ENCODE measurements at places on chromosomes 4 and X.

DNA sequence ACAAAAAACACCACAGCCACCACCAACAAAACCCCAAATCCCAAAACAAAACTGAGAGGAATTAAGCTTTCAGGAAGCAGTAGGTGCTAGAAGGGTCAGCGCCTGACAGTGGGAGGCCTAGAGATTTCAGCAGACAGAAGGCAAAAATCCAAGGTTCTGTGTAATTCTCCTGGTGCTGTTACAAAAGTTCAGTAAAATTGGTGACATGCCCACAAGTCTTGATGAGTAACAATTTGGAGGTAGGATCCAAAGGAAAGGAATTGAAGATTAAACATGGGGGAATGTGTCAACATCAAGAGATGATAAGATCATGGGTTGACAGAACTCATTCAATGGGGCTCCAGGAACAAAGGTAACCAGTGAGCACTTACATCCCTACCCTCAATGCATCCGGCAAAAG, 653.8 kb upstream of the CPEB2 start:
- DNase-seq, result no peak

GRCh38 chr4:4555916-4556315, 14.1 kb upstream of the STX18 start:
- DNase-seq, result peak; percentile 90

- no peak for DNase-seq
Measured at GRCh38 chrX:34657726-34658070, 613 bp upstream of the TMEM47 start.

DNA sequence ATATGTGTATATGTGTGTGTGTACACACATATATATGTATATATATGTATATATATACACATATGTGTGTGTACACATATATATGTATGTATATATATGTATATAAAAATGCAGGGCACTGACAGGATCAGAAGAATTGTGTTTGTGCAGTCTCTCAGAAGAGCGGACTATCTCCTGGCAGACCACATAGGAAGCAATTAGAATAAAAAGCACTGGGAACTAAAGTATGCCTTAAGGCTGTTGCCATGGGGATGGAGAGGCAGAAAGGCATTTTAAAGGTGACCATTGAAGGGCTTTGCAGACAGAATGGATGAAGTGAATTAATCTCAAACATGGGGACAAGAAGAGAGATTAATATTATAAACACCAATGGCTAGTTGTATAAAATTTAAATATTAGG, 33.7 kb upstream of the USP51 start:
- no peak for DNase-seq

- DNase-seq, result no peak
Measured at GRCh38 chr4:89204624-89205023, 93.3 kb downstream of the TIGD2 start.

DNA sequence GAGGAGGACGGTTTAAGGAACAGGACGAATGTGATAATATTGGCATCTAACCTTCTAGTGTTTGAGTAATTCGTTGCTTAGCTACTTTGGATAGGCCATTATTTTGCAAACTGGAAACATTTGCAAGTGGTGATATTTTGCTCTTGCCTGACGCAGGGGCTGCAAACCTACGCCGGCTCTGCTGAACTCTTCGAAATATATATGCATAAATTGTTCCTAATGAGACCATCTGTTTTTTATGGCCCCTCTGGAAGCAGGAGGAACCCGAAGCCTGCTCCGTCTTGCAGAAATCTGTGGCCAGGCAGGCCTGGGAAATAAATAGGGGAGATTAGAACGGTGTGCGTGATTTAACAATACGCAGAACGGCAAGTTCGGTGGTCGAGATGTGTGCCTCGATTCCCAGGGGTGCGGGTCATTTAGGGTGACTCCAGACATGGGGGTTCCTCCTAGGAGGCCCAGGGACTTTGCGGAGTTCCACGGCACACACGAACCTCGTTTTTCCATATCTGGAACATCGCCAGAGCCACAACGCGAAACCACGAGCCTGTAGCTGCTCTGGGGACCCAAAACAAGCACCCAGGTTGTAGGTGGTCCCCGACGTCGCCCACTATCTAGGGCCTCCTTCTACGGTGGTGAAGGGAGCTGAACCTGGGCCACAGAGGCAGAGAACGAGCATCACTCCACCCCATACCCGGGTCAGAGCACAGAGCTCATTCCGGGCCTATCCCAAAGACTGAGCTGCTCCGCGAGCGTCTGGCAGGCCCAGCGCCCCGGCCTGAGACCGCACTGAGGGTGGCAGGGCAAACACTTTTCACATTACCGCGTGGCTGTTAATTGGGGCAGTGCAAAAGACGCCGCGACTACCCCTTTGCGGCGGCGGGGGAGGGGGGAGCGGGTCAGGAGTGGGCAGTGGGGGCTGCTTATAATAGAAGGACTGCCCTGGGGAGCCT, 89.7 kb downstream of the BCOR start:
- DNase-seq, result no peak

- DNase-seq, result no peak
Measured at GRCh38 chrX:116111497-116111896, 59.0 kb upstream of the AGTR2 start.

All from BJ (cell line).